ENCODE measurements at places on chromosomes 7 and 10. TPM values are rescaled to one million over a fixed set of nuclear protein-coding genes. Genes with fewer than 3 reads are reported as not detected.

Gene RGR
- total RNA-seq: not detected

Gene MMRN2
- 292 TPM for total RNA-seq

Gene NFE2L3
- total RNA-seq: 70.6 TPM

Gene PILRA
- 0.06 TPM for total RNA-seq

Gene PAX4
- not detected for total RNA-seq

Gene HTR5A
- not detected for total RNA-seq

Gene GPR37
- total RNA-seq: 0.16 TPM

Gene FAM237B
- not detected for total RNA-seq

Gene GPR158
- total RNA-seq: under 0.01 TPM

Gene NYAP1
- 2.6 TPM for total RNA-seq

Gene GSAP
- 4.0 TPM for total RNA-seq

Gene CYP3A4
- not detected for total RNA-seq

Gene TCERG1L
- not detected for total RNA-seq

Gene GIMAP6
- total RNA-seq: 136 TPM

Gene PDE1C
- total RNA-seq: 4.7 TPM

Gene SLC18A3
- not detected for total RNA-seq

Gene ENKUR
- total RNA-seq: 0.06 TPM

Gene BHLHA15
- total RNA-seq: 0.13 TPM

Gene TNPO3
- 38.7 TPM for total RNA-seq

Gene UFSP1
- total RNA-seq: 1.9 TPM

Gene PHYHIPL
- not detected for total RNA-seq

Gene HKDC1
- 0.16 TPM for total RNA-seq

Gene GTF2IRD2
- 1.9 TPM for total RNA-seq

Gene ZNF777
- 2.4 TPM for total RNA-seq

Gene FKBP9
- 161 TPM for total RNA-seq

Gene AOAH
- total RNA-seq: not detected

Gene LIPJ
- under 0.01 TPM for total RNA-seq

Gene TIMM23B
- total RNA-seq: 17.2 TPM

Gene CCDC172
- total RNA-seq: not detected

Gene ASNS
- 7.3 TPM for total RNA-seq

Gene C10orf71
- not detected for total RNA-seq

Gene ANKRD61
- total RNA-seq: not detected

Gene MMP21
- not detected for total RNA-seq

Gene GNGT1
- not detected for total RNA-seq

Gene ZNF467
- total RNA-seq: 2.7 TPM

Gene INA
- total RNA-seq: under 0.01 TPM

Gene NAT16
- not detected for total RNA-seq

Gene BMPER
- 0.16 TPM for total RNA-seq

Gene CPEB3
- 0.65 TPM for total RNA-seq

Gene SEC31B
- total RNA-seq: 1.6 TPM

Gene KCP
- not detected for total RNA-seq

Gene IL6
- total RNA-seq: 2.1 TPM

Gene SLC13A1
- total RNA-seq: not detected

Gene DEPP1
- 392 TPM for total RNA-seq

Gene SPACDR
- total RNA-seq: 0.32 TPM

Gene TMEM106B
- total RNA-seq: 13.1 TPM

Gene DYDC2
- not detected for total RNA-seq

Gene FIGNL1
- 33.4 TPM for total RNA-seq
